ENCODE measurements at places on chromosomes 3 and 15.

GRCh38 chr15:37902126-37902525 is 32.3 kb upstream of the TMCO5A start:
- H3K4me3 ChIP-seq = no peak overlapping the region
- no peaks in the 10 kb centered on the region for H3K36me3 ChIP-seq
- DNase-seq = no peak
- H3K27me3 ChIP-seq = no peaks in the 10 kb centered on the region
- H3K27ac ChIP-seq = no peak overlapping the region

DNA sequence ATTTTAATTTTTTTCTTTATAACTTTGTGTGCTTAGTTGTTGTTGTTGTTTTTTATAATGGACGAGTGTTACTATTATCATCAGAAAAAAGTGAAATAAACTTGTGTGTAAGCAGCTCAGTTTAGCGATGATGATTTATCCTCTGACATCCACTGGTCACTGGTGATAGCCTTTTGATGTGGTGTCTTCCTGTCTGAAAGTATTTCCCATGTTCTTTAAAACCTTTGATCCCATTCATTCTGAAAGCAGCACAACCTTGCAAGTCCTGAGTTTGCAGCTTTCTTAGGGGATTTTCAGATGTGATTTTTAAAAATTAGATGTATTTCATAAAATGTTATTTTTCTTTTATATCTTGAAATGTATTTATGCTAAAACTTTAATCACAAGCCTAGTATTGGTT is 85.9 kb upstream of the ZPLD1 start:
- no peak overlapping the region for H3K4me3 ChIP-seq
- H3K4me1 ChIP-seq = no peaks in the 10 kb centered on the region
- H3K36me3 ChIP-seq = no peaks in the 10 kb centered on the region
- no peak for DNase-seq
- no peaks in the 10 kb centered on the region for H3K27me3 ChIP-seq
- no peak overlapping the region for H3K27ac ChIP-seq

DNA sequence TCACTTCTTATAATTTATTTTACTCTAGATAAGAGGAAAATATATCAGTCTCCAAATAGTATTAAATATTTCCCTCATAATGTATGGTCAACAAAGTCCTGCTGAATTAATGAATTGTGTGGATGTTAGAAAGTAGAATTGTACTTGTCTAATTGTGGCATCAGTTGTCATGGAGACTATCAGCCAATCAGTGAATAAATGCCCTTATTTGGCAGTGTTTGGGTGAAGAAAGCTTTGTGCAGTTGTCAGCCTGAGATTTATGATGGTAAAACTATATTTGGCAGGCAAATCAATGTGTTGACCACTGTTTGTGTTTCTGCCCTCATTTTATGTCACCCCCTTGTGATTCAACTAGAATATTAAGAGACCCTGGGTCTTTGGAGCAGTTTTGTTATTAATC is 293.6 kb upstream of the MDFIC2 start:
- H3K4me1 ChIP-seq = no peaks in the 10 kb centered on the region
- H3K27ac ChIP-seq = no peak overlapping the region
- no peak overlapping the region for H3K4me3 ChIP-seq
- no peaks in the 10 kb centered on the region for H3K36me3 ChIP-seq
- no peak for DNase-seq

- H3K27ac ChIP-seq = no peak overlapping the region
- no peaks in the 10 kb centered on the region for H3K36me3 ChIP-seq
- H3K27me3 ChIP-seq = no peaks in the 10 kb centered on the region
- H3K4me3 ChIP-seq = no peak overlapping the region
- no peaks in the 10 kb centered on the region for H3K4me1 ChIP-seq
Measured at GRCh38 chr3:8657804-8658305, 13.3 kb upstream of the SSUH2 start.

GRCh38 chr3:24004171-24004938 is 59.3 kb downstream of the NR1D2 start:
- no peak overlapping the region for H3K4me3 ChIP-seq
- H3K27me3 ChIP-seq = no peaks in the 10 kb centered on the region
- H3K36me3 ChIP-seq = no peaks in the 10 kb centered on the region
- no peak overlapping the region for H3K27ac ChIP-seq
- no peaks in the 10 kb centered on the region for H3K4me1 ChIP-seq

GRCh38 chr3:10366651-10367101 is 45.8 kb upstream of the SEC13 start:
- peaks cover 7% of the 10 kb centered on the region for H3K4me1 ChIP-seq
- no peaks in the 10 kb centered on the region for H3K27me3 ChIP-seq
- no peak overlapping the region for H3K27ac ChIP-seq
- H3K36me3 ChIP-seq = no peaks in the 10 kb centered on the region
- H3K4me3 ChIP-seq = no peak overlapping the region
- no peak for DNase-seq

DNA sequence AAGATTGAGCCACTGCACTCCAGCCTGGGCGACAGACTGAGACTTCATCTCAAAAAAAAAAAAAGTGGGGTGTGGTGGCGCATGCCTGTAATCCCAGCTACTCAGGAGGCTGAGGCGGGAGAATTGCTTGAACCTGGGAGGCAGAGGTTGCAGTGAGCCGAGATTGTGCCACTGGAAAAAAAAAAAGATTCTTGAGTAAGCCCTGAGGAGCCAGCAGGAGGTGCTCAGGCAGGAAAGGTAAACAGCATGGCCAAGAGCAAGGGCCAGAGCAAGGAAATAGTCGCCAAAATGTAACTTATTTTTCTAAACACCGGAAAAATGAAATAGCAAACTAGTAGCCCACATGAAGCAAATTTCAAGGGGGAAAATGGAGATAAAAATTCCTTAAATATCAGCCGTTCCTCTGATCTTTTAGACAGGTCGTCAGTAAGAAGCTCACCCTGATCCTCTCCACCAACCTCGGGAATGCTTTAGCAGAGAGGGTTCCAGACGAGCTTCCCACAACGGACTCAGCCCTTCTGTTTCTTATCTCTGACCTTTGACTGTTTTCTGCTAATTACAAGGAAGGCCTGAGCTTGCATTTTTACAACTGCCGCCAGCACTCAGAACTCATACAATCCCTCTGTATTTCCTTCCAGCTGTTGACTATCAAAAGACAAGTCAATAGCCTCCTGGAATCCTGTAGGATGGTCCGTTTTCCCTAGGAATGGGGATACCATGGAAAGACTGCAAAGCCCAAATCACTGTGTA is 45.0 kb upstream of the AKAP13 start:
- H3K36me3 ChIP-seq = no peaks in the 10 kb centered on the region
- no peak overlapping the region for H3K4me3 ChIP-seq
- H3K27me3 ChIP-seq = no peaks in the 10 kb centered on the region
- peaks cover 17% of the 10 kb centered on the region for H3K4me1 ChIP-seq
- DNase-seq = no peak
- H3K27ac ChIP-seq = no peak overlapping the region

GRCh38 chr15:99630607-99631131 is 64.9 kb downstream of the MEF2A start:
- H3K4me3 ChIP-seq = no peak overlapping the region
- H3K27ac ChIP-seq = no peak overlapping the region
- no peaks in the 10 kb centered on the region for H3K4me1 ChIP-seq

GRCh38 chr3:10968401-10968800 is 24.1 kb upstream of the SLC6A1 start:
- H3K36me3 ChIP-seq = no peaks in the 10 kb centered on the region
- DNase-seq = no peak
- no peaks in the 10 kb centered on the region for H3K27me3 ChIP-seq

GRCh38 chr3:124601190-124601589 is 129.1 kb upstream of the UMPS start:
- H3K36me3 ChIP-seq = no peaks in the 10 kb centered on the region
- no peak overlapping the region for H3K27ac ChIP-seq
- no peak for DNase-seq
- no peak overlapping the region for H3K4me3 ChIP-seq
- H3K4me1 ChIP-seq = no peaks in the 10 kb centered on the region

GRCh38 chr3:76627236-76627635 is 412.7 kb upstream of the ROBO2 start:
- H3K36me3 ChIP-seq = no peaks in the 10 kb centered on the region
- no peak overlapping the region for H3K27ac ChIP-seq
- DNase-seq = no peak
- H3K27me3 ChIP-seq = no peaks in the 10 kb centered on the region
